ENCODE measurements at places on chromosomes 16 and 17. TPM values are rescaled to one million over a fixed set of nuclear protein-coding genes. Genes with fewer than 3 reads are reported as not detected.

CPHXL2 gene
- total RNA-seq, result not detected

DNA sequence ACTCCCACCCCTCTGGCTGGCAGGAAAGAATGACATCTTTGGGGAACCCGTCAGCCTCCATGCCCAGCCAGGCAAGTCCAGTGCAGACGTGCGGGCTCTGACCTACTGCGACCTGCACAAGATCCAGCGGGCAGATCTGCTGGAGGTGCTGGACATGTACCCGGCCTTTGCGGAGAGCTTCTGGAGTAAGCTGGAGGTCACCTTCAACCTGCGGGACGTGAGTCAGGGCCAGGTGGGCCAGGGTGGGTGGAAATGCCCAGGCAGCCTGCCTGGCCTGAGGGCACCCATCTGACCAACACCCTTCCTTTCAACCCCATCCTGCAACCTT, 8.1 kb upstream of the DCAF7 start:
- no peak for DNase-seq

- DNase-seq, result no peak
Measured at GRCh38 chr17:49249292-49249794, 18.8 kb upstream of the PHOSPHO1 start.

DNA sequence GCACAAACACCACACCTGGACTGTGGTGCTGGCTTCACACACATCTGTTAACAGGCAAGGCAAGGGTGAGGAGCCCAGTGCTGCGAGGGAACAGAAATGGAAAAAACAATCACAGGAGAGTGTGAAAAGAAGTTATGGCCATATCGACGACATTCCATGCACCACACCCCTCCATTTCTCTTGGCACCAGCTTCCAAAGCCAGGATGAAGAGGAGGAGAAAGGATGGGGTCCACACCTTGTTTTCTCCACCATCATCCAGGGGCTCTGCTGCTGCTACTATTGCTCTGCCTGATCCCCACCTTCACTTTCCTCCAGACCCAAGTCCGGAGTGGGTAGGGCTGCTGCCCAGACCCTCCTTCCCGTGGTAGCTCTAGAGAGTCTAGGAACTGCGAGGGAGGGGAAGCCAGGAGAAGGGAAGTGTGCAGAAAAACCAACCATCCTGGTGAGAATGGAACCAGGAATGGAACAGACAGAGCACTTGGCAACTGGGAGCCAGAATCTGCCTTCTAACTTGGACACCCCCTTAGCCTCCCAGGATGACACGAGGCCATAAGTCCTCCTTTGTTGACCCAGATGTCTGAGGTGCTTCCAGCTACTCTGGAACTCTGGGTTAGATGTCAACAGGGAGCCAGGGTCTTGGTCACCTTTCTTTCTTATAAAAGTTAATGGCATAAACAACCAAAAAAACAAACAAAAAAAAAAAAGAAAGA, 1.2 kb upstream of the PROCA1 start:
- DNase-seq, result no peak

GRCh38 chr17:41660221-41660711, 28.4 kb upstream of the EIF1 start:
- DNase-seq, result no peak

DNA sequence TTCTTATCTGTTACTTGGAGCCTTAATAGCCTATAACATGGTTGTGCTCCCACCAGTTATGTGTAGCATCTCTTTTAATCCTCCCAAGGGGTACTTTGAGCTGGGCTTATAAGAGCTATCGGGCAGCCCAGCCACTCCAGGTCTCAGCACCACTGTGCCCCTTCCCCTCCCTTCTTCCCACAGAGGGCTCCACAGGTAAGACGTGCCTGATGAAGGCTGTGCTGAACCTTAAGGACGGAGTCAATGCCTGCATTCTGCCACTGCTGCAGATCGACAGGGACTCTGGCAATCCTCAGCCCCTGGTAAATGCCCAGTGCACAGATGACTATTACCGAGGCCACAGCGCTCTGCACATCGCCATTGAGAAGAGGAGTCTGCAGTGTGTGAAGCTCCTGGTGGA, 7.0 kb downstream of the TRPV2 start:
- DNase-seq, result no peak

- no peak for DNase-seq
Measured at GRCh38 chr16:48447940-48448536, 62.8 kb upstream of the SIAH1 start.

GRCh38 chr16:30659507-30660423, 1.5 kb downstream of the FBRS start:
- DNase-seq, result no peak

- no peak for DNase-seq
Measured at GRCh38 chr16:23496821-23497542, 13.3 kb downstream of the GGA2 start.

TPSG1 gene
- not detected for total RNA-seq

MYBBP1A gene
- total RNA-seq, result 69.3 TPM

CTDNEP1 gene
- 179 TPM for total RNA-seq

BMERB1 gene
- total RNA-seq, result 43.6 TPM

ITFG1 gene
- total RNA-seq, result 30.9 TPM

- no peak for DNase-seq
Measured at GRCh38 chr17:3799181-3799945, 1.6 kb downstream of the ITGAE start.

GRCh38 chr17:17448076-17448475, 28.7 kb upstream of the MED9 start:
- DNase-seq, result no peak

NLGN2 gene
- total RNA-seq, result 104 TPM

- no peak for DNase-seq
Measured at GRCh38 chr17:80122026-80122575, 20.7 kb downstream of the GAA start.

STX1B gene
- 14.1 TPM for total RNA-seq

GRCh38 chr16:56874800-56875199, 9.8 kb downstream of the SLC12A3 start:
- no peak for DNase-seq

CTF1 gene
- total RNA-seq, result 1.6 TPM

GRCh38 chr16:49800876-49801275, 55.0 kb downstream of the ZNF423 start:
- no peak for DNase-seq

GRCh38 chr16:11204513-11205047, 51.4 kb downstream of the SOCS1 start:
- no peak for DNase-seq

RND2 gene
- 17.8 TPM for total RNA-seq

DNA sequence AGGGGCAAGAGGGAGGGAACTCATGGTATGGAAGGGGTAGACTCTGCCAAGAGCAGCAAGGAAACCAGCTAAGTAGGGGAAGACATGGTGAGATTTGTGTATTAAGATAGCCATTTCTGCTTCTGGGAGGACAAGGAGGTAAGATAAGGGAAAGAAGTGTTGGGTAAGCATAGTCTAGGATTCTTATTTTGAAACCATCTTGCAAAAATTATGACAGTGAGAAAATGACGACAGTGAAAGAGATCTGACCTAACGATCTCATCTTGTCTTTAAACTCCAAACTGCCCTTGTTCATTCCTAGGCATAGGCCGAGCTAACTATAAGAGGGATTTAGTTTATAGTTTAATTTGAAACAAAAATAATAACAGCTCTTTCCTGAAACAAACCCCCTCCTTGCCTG, 5.6 kb upstream of the RBL2 start:
- no peak for DNase-seq

CCDC43 gene
- 32.8 TPM for total RNA-seq

DNA sequence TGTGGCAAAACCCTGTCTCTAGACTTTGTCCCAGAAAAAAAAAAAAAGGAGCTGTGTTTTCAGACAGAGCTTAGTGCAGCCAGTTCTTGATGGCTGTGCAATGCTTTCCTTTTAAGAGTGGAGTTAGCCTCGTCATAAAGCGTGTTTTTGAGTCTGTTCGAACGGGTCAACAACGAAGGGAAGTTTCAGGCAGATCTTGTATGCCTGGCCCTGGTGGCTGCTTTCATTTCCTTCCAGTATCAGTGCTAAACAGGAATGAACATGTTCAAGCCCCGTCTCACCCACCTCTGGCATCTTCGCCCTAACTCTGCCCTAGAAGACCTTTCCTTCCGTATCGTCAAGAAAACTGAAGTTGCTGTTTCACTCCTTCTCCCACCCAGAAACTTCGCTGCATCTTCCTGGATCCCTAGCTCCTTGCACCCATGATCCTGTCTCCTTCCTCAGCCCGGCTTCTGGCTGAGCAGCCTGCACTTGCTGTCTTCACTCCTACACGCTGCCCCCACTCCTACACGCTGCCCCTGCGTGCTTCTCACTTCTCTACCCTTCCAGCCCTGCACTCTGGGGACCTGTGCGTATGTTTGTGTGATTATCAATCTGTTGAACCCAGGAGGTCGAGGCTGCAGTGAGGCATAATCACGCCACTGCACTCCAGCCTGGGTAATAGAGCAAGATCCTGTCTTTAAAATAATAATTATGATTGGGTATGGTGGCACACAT, 55.3 kb downstream of the USP10 start:
- DNase-seq, result no peak

DNA sequence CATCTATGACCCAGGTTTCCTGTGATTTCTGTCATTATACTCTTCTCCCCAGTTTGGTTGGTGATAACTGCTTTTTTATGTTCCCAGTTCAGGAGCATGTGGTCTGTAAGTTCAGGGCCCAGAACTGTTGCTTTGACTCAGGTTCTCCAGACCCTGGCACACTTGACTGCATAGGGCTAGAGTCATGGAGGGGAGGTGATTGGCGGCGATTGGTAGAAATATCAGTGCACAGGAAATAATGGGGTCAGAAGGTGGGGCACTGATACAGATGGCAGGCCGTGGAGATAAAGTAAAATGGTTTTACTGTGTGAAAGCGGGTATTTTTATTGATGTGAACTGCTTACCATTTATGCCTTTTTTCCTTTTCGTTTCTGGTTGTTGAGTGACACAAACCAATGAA, 28.7 kb downstream of the TAC4 start:
- DNase-seq, result no peak

- DNase-seq, result no peak
Measured at GRCh38 chr17:32445971-32446370, 1.7 kb downstream of the PSMD11 start.

GRCh38 chr16:86921289-86921688, 342.9 kb downstream of the FOXL1 start:
- DNase-seq, result no peak

- no peak for DNase-seq
Measured at GRCh38 chr16:8899709-8900317, 17.7 kb downstream of the LITAFD start.

- DNase-seq, result no peak
Measured at GRCh38 chr17:5110816-5111215, 862 bp downstream of the ZNF232 start.
